NCI-H1092 (cell line): ENCODE measurements at places on chromosomes 11 and 22.

DNA sequence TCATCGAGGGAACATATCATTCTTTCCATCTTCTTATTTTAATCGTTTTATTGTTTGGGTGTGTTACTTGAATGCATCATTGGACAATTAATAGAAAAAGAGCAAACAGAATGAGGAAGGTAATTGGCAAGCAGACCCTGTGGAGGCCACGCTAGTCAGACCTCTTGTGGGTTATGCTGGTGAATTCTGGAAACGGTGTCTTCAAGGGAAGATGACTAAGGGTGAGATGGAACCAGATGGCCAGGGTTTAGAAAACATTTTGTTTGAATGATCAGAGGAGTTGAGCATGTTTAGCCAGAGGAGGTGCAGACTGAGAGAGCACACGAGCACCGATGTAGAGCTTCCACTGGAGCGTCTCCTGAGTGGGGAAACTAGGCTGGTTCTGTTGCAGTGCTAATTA is 8.5 kb downstream of the ST14 start:
- DNase-seq = no peak

GRCh38 chr11:122393209-122393860 is 262.2 kb upstream of the UBASH3B start:
- no peak for DNase-seq

DNA sequence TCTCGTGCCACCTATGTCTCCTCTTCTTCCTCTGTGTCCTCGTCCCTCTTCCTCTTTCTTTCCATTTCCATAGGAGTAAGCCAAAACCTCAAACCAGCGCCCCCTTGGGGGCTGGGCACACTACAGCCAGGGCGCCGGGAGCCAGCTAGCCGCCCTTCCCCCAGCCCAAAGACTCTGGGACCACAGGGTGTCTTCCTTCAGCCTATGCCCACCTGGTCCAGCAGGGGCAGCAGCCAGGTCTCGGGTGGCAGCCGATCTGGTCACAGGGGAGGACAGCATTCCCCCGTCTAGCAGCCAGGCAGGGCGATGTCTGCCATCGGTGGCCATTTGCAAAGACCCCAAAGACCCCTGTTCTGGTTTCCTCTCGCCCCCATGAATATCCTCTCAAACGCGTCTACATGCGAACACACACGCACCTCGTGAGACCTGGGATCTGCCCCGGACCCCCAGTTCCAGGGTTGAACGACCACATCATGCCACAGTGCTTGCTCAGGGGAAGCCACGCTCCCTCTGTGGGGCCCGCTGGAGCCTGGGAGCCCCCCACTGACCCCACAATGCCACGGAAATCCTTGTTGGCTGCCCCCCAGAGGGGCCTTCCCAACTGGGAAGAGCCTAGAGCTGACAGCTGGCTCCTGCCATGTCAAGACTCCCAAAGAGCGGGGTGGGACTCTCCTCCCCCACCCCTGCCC is 546.0 kb upstream of the CCDC179 start:
- no peak for DNase-seq

GRCh38 chr11:8679006-8679405 is 3.5 kb downstream of the TRIM66 start:
- no peak for DNase-seq

GRCh38 chr11:11381471-11382105 is 28.5 kb upstream of the CSNK2A3 start:
- no peak for DNase-seq

DNA sequence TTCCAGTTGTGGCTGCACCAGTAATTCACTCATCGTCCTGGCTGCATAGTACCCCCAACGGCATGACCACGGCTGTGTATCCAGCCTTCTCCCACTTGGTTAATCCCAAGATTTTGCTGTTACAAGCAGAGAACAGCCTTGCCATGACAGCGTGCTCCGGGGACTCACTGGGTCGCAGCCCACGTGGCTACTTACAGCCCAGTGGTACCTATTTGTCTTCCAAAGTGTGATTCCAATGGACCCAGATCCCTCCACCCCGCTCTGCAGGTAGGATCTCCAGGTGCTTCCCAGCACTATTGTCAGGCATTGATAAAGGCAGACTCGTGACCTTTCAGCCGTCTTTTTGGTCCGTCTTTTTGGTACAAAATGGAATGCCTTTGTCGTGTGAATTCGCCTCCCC is 119.0 kb upstream of the FGF3 start:
- no peak for DNase-seq

- DNase-seq = no peak
Measured at GRCh38 chr11:108576523-108576922, 17.0 kb downstream of the EXPH5 start.

DNA sequence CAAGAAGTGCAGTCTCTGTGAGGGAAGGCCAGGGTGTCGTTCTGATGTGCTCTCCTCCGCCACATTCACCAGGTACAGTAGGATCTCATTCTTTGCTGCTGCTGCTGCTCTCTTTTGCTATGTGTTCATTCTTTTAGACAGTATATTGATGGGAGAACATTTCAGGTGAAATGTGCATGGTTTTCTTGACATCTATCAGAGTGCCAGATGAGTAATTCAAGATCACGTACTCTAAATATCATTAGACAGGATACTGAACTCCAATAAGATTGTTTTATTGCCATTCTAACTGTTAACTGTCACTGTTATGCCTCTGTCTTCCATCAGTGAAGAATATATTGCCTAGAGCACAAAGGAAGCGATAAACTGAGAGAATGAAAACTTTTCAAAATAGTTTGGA is 771.0 kb upstream of the ARHGAP42 start:
- DNase-seq = no peak

- no peak for DNase-seq
Measured at GRCh38 chr11:9176550-9176949, 85.2 kb upstream of the SCUBE2 start.

- DNase-seq = peak; percentile 32
Measured at GRCh38 chr22:30286813-30287647, 2.3 kb downstream of the CASTOR1 start.

DNA sequence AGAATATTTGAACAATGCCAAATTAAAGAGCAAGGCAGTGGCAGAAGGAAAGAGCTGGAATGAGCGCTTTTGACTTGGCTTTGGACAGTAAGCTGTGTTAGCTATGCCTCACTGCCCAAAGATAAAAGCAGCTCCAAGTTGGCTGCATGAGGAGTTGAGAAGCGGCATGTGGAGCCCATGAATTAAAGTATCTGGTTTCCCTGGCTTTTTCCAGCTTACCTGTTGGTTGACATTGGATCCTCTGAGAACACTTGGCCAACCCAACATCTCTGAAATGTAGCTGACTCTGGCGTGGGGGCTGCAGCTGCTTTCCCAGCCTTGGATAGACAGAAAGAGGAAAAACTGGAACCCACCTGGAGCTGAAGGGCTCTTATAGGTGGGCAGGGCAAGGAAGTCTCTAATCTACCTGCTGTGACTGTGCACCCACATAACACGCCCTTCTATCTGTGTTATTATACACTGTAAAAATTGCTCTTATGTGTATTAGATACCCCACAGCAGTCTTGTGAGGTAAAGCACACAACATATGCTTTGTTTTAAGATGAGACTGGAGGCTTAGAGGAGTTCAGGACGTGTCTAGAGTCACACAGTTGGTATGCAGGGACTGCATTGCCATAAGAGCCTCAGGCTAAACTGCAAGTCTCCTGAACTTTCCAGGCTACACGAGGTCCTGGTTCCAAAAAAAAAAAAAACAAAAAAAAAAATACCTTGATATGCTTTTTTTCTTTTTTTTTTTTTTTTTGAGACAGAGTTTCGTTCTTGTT is 5.8 kb downstream of the UBASH3B start:
- DNase-seq = peak; percentile 96

- DNase-seq = no peak
Measured at GRCh38 chr11:69920345-69921127, 101.3 kb upstream of the FGF3 start.

GRCh38 chr11:82046778-82047177 is 686.9 kb downstream of the FAM181B start:
- DNase-seq = no peak

DNA sequence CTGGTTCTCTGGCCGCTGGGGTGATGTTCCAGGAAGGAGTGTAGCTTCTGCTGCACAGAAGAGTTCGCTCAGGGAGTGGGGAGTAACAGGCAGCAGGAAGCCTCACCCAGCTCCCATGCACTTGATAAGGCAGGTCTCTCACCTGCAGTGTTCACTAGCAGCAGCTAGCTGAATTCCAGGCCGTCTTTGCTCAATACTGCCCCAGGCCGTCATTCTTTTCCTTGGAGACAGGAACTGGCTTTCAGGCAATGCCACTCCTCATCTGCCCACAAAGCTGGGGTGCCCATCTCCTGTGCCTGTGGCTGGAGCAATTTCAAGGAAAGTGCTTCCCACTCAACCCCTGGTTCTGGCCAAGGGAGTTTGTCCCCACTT is 66.1 kb downstream of the ARHGAP42 start:
- DNase-seq = no peak

- no peak for DNase-seq
Measured at GRCh38 chr11:92322225-92322624, 97.6 kb downstream of the FAT3 start.

DNA sequence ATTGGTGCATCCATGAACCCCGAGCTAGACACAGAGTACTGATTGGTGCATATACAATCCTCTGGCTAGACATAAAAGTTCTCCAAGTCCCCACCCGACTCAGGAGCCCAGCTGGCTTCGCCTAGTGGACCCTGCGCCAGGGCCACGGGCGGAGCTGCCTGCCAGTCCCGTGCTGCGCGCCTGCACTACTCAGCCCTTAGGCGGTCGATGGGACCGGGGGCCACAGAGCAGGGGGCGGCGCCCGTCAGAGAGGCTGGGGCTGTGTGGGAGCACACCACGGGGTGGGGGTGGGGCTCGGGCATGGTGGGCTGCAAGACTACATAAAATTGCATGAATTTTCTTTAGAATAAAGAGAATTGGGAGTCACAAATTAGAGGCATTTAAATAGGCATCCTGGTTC is 248.6 kb downstream of the TMEM135 start:
- no peak for DNase-seq

DNA sequence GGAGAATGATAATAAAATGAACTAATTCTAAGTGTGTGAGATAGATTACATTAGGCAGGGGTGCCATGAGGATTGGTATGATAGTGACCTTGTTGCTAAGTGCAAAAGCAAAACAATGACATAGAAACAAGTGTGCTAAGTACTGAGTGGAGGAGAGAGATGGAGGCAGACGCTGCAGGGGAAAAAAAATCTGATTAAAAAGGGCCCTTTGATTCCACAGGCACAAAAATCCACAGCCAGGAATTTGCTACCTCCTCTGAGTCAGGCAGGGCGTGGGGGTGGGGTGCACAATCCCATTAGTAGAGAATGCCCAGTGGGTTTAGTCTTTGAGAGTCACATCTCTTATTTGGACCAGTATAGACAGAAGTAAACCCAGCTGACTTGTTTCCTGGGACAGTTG is at the start of gene CNTF:
Gene CNTF (plus strand): TSS at position 322 of the 400 bp plus-strand sequence. CDS start 88 bp downstream, outside the sequence.
- DNase-seq = no peak

DNA sequence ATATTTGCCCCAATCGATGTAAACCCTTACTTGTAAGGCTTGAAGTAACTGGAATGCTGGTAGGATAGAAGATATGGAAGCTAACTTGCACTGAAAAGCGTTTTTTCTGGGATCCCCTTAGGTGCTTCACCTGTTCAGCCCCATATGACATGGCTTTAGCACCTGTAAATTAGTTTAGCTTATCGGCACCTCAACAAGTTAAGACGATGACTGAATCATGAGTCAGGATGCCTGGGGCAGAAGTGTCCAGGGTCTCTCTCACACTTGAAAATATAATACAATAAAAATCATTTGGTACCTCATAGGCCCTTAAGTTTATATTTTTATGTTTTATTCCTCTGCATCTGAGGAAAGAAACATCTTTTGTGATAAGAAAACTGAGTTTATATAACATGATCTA is 409.2 kb upstream of the LRRC4C start:
- DNase-seq = no peak

- DNase-seq = no peak
Measured at GRCh38 chr22:39631381-39632286, 61.1 kb downstream of the CACNA1I start.

GRCh38 chr11:110379936-110380335 is 49.8 kb upstream of the FDX1 start:
- no peak for DNase-seq

GRCh38 chr11:84012171-84012826 is 726.1 kb upstream of the CCDC90B start:
- DNase-seq = no peak

- DNase-seq = no peak
Measured at GRCh38 chr11:9561279-9561982, 12.0 kb upstream of the WEE1 start.

DNA sequence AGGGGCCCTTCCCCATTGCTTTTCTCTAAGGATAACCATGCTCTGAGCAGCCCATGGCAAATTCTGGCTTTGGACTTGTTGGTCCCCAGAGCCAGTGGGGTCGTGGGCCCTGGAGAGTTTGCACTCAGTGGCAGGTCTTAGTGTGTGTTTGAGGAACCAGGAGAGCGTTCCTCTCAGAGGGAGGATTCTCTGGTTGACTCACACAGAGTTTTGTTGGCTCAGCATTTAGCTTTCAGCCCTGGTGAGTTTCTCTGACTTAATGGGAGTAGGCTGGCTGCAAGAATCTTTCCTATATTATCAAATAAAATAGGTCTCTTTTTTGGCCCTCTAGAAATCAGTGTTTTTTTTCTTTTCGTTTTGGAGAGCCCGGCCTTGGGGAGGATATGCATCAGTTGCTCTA is 20.9 kb downstream of the ST14 start:
- no peak for DNase-seq

DNA sequence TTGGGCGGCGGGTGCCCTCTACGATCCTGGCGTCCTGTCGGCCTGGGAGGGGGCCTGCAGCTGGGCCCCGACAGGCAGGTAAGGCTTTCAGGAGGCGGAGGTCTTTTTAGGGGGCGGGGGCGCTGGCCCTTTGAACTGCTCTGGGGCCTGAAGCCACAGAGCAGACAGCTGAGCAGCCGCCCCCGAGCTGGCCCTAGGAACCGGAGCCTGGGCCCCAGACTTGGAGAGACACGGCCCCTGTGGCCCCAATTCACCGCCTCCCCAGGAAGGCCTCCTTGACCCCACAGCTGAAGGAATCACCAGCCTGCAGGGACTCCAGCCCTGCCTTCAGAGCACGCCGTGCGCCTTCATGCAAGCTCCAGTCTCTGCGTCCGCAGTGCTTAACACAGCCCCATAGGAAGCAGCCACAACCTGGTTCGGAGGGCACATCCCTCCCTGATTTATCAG is 618 bp upstream of the CERK start:
- DNase-seq = no peak

DNA sequence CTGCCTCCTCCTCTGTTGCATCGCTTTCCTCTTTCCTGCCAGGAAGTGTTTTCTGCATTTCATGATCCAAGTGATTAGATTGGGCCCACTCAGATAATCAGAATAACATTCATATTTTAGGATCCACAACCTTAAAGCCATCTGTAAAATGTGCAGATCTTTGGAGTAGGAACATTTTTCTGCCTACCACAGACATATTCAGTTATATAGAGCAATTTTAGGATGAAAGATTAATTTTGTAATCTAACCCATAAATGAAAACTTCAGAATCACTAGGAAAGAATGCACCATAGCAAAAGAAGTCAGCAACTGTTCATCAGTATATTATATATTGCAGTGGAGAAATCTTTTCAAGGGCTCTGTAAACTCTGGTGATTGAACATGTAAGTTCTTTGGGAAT is 659.9 kb upstream of the LUZP2 start:
- DNase-seq = no peak
